ENCODE measurements at places on chromosomes 3 and 15. TPM values are rescaled to one million over a fixed set of nuclear protein-coding genes. Genes with fewer than 3 reads are reported as not detected.

- DNase-seq, result no peak
Observed at GRCh38 chr3:59510576-59510975, 460.8 kb upstream of the CFAP20DC start.

- no peak for DNase-seq
Observed at GRCh38 chr3:49972656-49973055, 32.7 kb downstream of the RBM6 start.

DNA sequence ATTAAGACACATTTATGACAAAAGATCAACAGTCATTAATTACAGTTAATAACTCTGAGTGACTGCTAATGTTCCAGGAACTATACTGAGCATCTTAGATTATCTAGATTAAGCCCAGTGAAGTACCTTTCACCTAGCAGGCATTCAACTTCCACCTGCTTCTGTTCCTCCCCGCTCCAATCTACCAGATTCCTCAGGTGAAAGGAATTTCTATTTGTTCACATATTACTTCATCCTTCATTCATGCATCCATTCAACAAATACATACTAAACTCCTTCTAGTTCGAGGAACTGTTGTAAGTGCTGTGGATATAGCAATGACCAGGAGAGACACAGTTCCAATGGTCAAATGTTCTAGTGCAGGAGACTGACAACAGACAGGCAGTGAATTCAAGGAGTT lies 139.3 kb downstream of the FILIP1L start:
- DNase-seq, result no peak

DNA sequence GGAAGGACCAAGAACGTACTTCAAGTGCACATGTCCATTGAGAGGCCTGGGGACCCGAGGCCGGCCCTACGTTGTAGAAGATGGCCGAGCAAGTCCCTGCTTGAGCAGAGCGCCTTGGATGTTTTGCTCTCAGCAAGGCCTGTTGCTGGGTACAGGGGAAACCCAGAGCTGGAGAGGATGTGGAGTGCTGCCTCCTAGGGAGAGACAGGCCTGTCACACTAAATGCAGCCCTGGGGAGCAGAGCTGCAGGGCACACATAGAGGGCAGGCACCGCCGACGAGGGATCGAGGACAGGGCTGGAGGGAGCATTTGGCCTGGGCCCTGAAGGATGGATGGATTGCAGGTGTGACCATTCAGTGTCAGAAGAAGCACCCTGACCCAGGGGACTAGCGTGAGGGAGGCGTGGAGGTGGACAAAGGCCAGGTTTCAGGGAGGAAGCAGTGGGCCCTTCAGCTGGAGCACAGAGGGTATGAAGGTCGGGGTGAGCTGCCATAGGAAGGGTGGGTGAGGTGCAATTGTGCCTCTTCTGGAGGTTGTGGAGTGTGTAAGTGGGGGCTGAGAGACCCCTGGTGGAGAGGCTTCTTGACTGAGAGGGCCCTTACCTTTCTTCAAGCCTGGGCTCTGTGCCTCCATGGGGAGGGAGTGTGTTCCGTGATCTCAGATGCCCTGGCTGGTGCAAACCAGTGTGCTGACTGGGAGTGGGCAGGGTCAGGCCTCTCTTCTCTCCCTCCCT lies 142.4 kb downstream of the CHDH start:
- no peak for DNase-seq

DNA sequence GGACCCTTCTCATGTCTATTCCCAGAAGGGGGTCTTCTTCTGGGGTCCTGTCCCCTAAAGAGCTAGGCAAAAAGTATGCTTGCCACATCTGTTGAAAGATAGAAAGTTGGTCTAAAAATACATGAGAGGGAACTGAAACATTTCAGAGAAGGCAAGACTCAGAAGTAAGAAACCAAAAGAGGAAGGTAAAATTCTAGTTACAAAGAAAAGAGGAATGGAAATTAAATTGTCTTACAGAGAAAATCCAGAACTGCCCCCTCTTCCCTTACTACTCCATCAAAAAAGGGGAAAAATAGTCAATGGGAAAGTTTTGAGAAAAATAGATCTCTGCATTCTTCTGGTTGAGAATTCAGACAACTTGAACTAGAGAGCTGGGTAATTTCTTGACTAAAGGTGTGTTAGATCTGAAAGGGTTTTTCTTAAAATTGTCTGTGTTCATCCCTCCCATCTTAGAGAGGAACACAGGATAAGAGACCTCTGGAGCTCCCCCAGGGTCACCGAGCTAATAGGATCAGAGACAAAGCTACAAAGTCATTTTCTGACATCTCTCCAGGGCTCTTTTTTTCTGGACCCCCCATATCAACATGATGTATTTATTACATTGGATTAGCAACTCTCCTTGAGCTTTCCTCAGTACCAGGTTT lies 32.3 kb upstream of the CCR2 start:
- DNase-seq, result no peak

- DNase-seq, result no peak
Observed at GRCh38 chr3:54344601-54345231, 222.4 kb downstream of the CACNA2D3 start.

GRCh38 chr3:187319699-187320302 lies 28.3 kb upstream of the MASP1 start:
- peak; percentile 59 for DNase-seq

- no peak for DNase-seq
Observed at GRCh38 chr15:96262097-96262496, 68.4 kb upstream of the NR2F2 start.

DNA sequence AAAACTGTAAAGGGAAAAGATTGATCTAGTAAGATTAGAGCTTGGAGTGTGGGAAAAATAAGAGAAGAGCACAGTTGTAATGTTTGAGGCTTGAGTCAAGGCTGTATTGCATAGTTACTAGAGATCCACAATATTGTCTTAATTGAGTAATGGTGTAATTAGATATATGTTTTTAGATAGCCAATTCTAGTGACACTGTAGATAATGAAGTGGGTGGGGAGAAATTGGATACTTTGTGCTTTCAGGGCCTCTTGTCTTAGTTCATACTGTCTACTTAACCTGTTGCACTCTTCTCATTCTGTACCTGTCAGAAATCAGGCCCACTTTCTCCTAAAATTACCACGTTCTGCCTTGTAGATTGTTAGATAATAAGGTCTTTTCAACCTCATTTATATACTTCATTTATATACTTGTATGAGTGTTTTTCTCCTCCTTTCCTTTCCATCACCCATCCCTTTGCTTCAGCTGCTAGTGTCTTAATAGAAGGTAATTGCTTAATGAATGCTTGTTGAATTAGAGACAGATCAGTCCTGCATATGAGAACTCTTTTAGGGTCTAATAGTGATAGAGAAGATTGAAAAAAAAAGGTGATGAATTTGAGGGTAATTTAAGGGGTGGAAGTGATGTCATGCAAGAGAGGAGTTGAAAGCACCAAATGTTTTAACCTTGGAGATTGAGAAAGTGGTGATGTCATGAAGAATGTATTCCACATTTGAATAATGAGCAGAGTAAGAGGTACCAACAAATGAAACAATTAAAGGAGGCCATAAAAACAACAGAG lies 32.0 kb downstream of the PIK3CA start:
- DNase-seq, result no peak

SLC2A2 gene
- not detected for total RNA-seq

TGM5 gene
- not detected for total RNA-seq

PIAS1 gene
- 27.2 TPM for total RNA-seq

FAM3D gene
- not detected for total RNA-seq

RBM5 gene
- total RNA-seq, result 73.8 TPM

MUC20 gene
- total RNA-seq, result 3.6 TPM

TMC3 gene
- total RNA-seq, result not detected

Data from left ventricle myocardium superior (tissue), 1 donor.